ENCODE measurements at places on chromosomes 3 and 15.
A peak's percentile ranks its signal among the peaks of the same experiment; 100 is the strongest.

DNA sequence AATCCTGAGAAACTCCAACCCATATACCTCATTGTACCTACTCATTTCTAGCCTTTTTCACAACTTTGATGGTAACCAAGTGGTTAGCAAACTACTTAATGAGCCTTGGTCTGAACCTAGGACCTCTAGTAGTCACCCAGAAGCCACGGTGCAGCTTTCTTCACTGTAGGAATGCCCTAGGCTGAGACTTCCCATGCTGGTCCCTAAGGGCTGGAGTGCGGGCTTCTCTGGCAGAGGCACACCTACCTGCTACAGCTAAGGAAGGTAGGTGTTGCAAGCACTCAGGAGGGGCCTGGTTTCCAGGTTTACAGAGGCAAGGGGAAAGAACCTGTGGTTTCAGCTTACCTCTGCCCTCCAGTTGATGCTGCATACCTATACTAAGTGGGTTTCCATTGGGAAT is 65.4 kb downstream of the DHX30 start:
- DNase-seq, result no peak

GRCh38 chr3:168024537-168024941 is 71.2 kb downstream of the GOLIM4 start:
- no peak for DNase-seq

- no peak for DNase-seq
These were observed 265.0 kb downstream of the OPA1 start for GRCh38 chr3:193857996-193858395.

GRCh38 chr3:168071591-168072322 is 24.0 kb downstream of the GOLIM4 start:
- DNase-seq, result no peak

GRCh38 chr15:25690673-25691543 is 172.2 kb downstream of the ATP10A start:
- no peak for DNase-seq

DNA sequence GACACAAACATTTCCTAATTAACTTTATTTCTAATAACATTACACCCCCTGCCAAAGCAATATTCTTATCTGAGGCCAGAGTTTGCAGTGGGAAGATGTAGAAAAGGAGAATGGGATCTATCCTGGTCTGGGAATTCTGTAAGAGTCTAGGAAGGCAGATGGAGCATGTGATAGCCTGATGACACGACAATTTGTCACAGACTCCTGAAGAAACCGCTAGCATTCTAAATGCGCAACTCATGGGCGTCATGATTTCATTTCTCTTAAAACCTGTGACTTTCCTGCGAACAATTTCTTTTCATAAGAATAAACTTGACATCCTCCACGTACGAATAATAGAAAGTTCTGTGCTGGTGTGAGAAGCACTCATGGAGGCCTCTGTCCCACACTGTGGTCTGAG is 72.9 kb upstream of the ATP10A start:
- no peak for DNase-seq

DNA sequence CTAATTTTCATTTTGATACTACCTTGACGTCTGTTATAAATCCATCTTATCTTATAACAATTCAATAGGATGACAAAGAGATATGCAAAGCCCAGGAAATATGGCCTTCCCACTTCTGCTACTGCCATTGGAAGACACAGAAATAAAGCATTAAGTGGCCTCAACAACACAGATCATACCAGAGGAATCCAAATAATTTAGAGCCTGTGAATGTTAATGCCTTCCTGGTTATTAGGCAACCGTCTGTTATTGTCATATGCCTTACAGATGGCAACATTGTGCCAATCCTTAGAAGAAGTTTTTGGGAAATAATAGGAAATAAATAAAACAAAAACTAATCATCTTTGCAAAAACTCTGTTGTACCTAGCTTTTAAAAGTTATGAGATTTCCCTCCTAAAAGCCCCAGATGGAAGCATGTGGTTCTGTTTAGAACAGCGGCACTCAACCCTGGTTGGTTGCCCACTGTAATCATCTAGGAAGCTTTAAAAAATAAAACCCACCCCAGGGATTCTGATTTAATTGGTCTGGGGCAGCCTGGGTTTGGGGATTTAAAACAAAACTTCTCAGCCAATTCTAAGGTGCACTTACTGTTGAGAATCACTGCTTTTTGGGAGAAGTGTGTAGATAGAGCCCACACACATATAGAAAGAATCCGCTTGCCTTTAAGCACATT is 704.8 kb upstream of the CFAP20DC start:
- no peak for DNase-seq

DNA sequence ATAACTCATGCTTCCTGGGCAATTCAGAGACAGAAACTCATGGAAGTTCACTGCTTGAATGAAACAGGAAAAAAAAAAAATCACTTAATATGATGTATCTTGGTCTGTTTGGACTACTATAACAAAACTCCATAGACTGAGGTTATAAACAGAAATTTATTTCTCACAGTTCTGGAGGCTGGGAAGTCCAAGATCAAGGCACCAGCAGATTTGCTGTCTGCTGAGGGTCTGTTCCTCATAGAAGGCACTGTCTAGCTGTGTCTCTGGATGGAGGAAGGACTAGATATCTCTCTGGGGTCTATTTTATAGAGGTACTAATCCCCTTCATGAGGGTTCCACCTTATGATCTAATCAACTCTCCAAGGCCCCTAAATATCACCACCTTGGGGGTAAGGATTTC is 119.3 kb downstream of the IGF2BP2 start:
- no peak for DNase-seq

GRCh38 chr15:94673801-94674200 is 442.4 kb downstream of the MCTP2 start:
- DNase-seq, result no peak

- DNase-seq, result no peak
These were observed 767.5 kb downstream of the CADM2 start for GRCh38 chr3:85726241-85726640.

GRCh38 chr3:104198131-104198530 is 1168.6 kb upstream of the ALCAM start:
- no peak for DNase-seq

GRCh38 chr3:154936196-154936595 is 143.9 kb upstream of the MME start:
- no peak for DNase-seq

- no peak for DNase-seq
These were observed 15.5 kb downstream of the FSD2 start for GRCh38 chr15:82790321-82790720.

- DNase-seq, result no peak
These were observed 66.6 kb upstream of the PLCL2 start for GRCh38 chr3:16818194-16818593.

GRCh38 chr3:182412066-182412465 is 381.2 kb upstream of the ATP11B start:
- DNase-seq, result no peak

GRCh38 chr15:41853831-41854230 is 15.2 kb downstream of the PLA2G4B start:
- no peak for DNase-seq

DNA sequence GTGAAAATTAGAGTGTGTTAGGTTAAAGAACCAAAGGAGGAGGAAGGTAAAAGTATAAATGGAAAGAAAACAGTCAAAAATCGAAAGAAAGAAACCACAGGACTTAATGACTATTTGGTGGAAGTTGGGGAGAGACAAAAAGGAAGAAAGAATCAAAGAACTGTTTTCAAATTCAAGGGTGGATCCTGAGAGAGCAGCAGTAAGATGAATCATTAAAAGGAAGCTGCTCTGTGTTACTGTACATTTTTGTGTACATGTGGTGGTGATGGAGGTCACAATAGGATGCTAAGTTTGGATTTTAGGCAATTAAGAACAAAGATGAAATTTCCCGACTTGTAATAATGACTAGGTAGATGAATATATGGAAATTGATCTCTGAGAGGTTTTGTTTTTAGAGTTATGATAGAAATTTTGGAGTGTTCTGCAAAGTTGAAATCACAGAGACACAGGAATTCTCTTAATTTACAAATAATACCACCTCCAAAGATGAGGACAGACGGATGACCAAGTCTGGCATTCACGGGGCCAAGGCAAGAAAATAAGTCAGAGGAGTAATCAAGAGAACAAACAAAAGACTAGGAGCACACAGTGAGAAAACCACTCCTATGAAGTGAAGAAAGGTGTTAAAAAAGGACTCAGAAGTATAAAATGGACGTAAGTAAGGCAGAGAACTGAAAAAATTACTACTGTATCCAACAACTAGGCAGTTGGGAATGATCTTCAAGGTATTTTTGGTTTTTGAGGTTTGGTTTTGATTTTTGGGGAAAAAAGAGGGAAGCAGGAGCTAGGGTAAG is 7.1 kb downstream of the DHX36 start:
- DNase-seq, result no peak

- DNase-seq, result no peak
These were observed 45.0 kb downstream of the CCR1 start for GRCh38 chr3:46162975-46163555.

DNA sequence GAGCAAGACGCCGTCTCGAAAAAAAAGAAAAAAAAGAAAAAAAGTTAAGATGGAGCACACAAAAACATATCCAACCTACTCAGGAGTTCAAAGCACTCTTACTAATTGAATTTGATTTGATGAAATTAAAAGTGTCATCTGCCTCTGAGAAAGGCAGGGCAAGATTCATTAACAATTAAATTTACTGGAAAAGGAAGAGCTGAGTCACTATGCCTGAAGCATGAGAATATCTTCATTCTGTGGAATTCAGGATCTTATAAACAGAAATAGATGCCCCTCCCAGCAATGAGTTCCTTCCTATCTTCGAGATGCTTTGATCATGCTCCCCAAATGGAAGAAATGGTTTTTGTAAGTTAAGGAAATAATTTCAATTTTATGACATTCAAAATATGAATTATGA is 61.0 kb upstream of the ST3GAL6 start:
- no peak for DNase-seq

DNA sequence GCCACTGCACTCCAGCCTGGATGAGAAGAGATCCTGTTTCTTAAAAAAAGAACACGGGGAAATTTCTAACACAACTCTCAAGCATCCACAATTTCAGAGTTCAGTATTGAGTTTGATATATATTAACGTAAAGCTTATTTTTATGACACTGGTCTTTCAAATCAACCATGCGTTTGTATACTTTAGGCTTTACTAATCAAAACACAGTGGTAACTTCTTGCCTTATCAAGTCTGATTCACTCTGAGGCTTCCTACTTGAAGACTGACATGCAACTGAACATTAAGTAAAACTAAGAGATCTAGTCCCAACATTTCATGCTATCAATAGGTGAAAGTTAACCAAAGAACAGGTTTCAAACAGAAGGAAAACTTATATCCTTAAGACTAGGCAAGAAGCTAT is 46.7 kb downstream of the PRTG start:
- DNase-seq, result no peak

DNA sequence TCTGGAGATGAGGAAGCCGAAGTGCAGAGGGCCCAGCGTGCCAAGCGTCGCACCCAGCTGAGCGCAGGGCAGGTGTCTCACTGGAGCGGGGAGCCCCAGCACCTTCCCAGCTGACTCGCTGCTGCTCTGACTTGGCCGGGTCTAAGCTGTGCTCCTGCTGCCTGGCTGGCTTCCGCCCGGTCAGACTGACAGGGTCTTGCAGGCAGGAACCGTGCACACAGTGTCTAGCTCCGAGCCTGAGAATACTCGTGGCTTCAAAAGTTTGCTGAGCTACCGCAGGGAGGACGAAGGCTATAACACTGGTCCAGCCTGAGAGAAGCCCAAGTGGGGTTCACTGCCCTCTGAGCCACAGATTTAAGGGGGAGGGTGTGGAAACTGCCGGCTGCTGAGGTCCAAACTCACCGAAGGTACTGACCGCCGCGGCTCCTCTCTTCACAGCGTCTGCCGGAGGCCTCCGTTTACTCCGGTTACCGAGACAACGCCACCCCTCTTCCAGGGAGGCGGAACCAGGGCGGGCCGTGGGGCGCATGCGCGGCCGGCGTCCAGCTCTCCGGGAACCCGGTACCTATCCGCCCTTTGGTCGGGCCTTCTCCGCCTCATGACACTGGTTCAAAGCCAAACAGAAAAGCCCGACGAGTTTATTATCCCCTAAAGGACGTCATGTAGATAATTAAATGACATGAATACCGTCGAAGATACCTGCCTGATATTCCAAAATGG is at the start of gene CFAP44:
Gene CFAP44 (minus strand): TSS at position 443 of the 720 bp plus-strand sequence. CDS start 7,829 bp downstream, outside the sequence.
- DNase-seq, result peak; percentile 71

GRCh38 chr3:167057581-167057980 is 322.5 kb downstream of the ZBBX start:
- DNase-seq, result no peak

- no peak for DNase-seq
These were observed 87.6 kb upstream of the KBTBD8 start for GRCh38 chr3:66910266-66911055.

- DNase-seq, result no peak
These were observed 103.8 kb downstream of the WDR76 start for GRCh38 chr15:43930556-43930955.

DNA sequence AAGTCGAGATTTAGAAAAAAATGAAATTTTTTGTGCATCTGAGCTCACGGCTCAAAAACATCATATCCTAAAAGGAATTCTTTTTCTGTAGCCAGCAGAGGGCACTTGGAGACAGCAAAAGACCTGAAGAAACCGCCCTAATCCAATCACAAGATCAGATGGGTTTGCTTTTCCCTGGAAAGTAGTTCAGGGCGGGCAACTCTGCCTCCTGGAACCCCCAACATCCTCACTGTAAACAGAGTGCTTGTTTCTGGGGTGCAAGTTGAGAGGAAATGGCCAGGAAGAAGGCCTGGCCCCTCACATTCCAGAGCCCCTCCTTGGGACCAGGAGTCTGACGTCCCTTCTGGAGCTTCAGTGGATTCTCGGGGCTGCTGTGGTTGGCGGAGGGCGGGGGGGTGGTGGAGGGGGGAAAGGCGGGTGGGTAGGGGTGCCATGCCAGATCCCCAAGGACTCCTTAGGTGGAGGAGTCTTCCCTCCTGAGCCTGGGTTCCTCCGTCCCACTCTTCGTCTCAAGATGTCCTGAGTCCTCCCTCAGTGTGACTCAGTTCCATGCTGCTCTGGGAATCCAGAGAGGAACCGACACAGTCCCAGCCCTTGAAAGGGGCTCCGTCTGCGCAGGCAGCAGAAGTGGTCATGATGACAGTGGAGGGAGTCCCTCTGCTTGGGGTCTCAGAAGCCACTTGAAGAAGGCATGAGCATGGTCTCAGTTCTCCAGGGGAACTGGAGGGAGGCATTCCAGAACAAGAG is 35.9 kb downstream of the CCK start:
- no peak for DNase-seq

- DNase-seq, result no peak
These were observed 73.3 kb downstream of the NSMCE3 start for GRCh38 chr15:29196290-29196689.

Measured in nucleus accumbens (tissue), 56 donors.